Dermis microvascular lymphatic vessel endothelial cell (primary cell): ENCODE measurements at places on chromosomes 5 and 9. TPM values are rescaled to one million over a fixed set of nuclear protein-coding genes. Genes with fewer than 3 reads are reported as not detected.

PRRC1 gene
- 32.3 and 45.3 TPM in 2 replicates for total RNA-seq

- DNase-seq = peak; percentile 35
These were observed 31.1 kb downstream of the OR2K2 start for GRCh38 chr9:111298731-111299598.

DNA sequence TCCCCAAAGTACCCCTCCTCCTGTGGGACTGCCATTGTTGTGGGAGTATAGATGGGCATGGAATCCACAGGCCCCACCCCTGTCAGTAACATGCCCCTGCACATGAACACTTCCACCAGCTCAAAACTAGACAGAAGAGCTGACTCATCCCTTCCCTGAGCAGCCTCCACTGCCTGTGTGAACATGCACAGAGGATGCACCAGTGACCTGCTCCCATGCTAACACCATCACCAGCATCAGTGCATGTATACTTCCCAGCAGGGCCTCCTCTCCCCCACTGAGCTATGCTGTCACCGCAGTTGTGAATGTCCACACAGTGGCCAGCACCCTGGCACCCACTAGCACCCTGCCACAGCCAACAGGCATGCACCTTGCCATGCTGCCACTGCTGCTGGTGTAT, 939.8 kb downstream of the EFNA5 start:
- no peak for DNase-seq

DNA sequence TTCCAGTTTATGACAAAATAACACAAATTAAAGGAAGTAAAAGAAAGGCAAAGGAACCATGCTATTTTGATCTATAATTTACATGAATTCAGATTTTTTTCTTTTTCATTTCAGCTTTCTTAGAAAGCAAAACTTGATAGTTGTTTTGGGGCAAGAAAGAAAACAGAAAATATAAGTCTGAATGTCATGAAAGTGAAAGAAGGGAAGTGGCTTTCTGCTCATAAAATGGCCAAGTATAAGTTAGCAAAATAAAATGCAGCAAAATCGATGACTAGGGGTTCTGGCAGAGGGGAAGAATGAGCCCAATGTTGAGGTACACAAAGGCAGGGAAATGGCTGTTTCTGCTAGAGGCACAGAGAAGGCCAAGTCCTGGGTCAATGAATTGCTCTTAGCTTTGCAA, 3.0 kb upstream of the IFNW1 start:
- no peak for DNase-seq

GRCh38 chr9:75152416-75152815, 64.1 kb downstream of the OSTF1 start:
- DNase-seq = no peak
